Skeletal muscle cell (primary cell): ENCODE measurements at places on chromosomes 7 and 10.

GRCh38 chr10:44066527-44067255 is 318.2 kb downstream of the CXCL12 start:
- no peak for DNase-seq

GRCh38 chr7:157219154-157219553 is 80.4 kb downstream of the UBE3C start:
- DNase-seq, result no peak

DNA sequence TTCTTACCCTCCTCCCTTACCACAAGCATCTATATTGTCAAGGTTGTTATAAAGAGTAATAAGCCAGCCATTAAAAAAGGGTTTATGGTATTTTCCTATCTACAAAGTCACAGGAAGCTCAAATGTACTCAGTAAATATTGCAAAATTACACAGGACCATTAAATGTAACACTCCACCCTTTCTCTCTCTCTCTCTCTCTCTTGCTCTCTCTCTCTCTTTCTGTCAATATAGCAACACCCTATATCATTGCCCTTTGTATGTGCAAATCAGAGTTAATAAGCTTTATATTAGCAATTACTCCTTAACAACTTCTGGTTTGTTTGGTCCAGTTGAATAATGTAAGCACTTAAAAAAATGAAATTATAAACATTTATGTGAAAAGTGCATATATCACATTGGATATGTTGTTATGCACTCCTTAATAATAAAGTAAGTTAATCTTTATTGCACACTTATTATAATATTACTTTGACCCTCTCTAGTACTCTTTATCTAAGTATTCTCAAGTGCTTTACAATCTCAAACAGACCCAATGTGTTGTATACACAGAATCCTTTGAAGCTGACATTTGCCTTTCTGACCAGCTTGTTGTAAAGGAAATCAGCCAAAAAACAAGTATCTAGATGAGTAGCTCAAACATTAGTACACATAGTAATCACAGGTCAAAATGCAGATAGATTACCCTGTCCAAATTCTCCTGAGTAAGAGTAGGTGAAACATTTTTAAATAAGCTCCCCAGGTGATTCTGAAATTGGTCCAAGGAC is 93.2 kb downstream of the CFTR start:
- no peak for DNase-seq

DNA sequence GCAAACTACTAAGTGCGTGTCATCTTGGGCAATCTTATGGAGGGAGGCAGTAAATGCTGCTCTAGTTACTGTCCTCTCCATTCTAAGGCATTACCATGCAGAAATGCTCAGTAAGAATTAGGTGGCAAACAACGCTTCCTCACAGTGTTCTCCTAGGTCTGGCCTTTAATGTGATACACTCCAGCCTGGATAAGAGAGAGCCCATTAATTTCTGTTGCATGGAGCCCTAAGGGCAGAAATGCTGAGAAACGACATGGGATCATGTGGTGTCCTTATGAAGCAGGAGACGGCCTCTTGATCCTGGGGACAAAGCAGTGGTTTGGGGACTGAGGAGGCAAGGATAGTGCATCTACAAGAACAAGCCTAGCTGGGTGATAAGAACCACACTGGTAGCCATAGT is 44.0 kb downstream of the SLC25A13 start:
- DNase-seq, result no peak

DNA sequence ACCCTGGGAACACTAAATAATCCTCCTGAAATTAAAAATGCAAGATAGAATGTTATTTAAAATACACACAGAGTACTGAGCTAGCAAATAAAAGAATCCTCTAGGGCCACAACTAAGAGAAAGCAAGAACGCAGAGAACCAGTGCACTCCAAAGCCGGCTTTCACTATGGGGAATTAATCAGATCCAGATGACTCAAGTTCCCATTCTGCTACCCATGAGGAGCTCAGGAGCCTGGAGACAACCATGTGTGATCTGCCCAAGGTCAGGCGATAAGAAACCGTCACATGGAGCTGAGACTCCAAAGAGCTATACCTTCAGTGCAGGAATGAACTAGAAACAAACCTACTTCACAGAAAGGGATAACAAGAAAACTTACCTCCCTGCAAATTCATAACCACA is 19.5 kb upstream of the CYREN start:
- no peak for DNase-seq

DNA sequence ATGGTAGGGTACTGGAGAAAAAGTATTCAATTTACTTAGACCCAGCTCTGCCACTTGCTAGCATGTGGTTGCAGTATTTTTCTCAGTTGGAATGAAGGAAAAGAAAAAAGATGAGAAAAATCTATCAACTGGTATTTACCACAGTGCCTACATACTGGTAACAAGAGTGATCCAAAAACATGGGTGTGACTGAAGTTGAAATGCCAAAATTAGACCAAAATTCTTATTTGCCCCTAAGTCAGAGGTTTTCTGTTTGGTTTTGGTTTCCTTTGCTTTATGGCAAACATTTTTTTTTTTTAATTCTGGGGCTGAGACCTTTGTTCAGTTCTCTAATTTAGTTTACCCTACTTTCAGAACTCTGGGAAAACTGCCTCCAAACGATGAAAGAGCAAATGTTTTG is 12.3 kb downstream of the HYCC1 start:
- no peak for DNase-seq

- no peak for DNase-seq
Observed at GRCh38 chr10:33618196-33618595, 283.7 kb upstream of the NRP1 start.

GRCh38 chr7:129470411-129470810 is 31.9 kb upstream of the SMKR1 start:
- DNase-seq, result no peak

DNA sequence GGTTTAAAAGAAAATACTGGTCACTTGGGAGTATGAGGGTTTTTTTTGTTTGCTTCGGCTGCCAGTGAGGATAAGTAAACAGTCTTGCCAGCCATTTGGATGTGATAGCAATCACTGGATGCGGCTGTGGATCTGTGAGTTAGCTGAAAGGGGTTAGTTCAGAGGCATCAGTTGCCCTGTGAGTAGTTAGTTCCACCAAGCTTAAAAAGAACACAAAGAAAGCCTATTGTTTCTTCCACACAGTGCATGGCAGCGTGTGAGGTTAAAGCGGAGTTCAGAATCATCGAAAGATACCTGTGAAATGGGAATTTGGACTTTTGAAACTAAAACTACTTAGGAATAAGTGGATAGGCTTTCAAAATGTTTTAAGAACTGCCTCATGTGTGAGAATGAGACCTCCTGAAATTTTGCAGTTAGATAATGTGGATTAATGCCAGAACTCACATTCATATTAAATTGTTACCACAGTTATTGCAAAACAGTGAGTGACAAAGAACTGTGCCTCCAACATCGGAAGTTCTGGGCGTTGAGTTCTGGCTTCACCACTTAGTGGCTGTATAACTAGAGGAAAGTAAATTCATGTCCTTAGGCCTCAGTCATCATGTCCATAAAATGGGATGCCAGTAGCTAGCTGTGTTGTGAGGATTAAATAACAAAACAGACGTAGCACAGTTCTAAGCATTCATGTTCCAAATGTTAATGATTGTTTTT is 31.3 kb downstream of the KIAA1217 start:
- DNase-seq, result no peak

- no peak for DNase-seq
Observed at GRCh38 chr10:24814568-24815313, 91.1 kb upstream of the ARHGAP21 start.

DNA sequence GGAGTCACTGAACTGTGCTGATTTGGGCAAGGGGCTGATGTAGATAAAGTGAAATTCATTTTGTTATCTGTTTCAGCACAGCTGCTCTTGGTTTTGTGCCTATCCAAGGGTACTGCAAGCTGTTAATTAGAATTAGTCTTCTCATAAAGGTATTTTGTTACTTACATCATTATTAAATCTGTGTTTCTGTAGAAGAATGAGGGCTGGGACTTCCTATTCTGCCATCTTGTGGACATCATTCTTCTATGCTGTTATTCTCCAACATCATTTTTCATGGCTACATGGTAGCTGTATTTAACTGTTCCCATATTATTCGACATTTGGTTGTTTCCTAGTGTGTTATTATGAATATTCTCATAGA is 76.2 kb upstream of the CCDC71L start:
- no peak for DNase-seq

GRCh38 chr7:74293577-74293908 is 4.3 kb downstream of the CLIP2 start:
- DNase-seq, result no peak

GRCh38 chr10:69009360-69009759 is 20.8 kb downstream of the KIFBP start:
- no peak for DNase-seq

DNA sequence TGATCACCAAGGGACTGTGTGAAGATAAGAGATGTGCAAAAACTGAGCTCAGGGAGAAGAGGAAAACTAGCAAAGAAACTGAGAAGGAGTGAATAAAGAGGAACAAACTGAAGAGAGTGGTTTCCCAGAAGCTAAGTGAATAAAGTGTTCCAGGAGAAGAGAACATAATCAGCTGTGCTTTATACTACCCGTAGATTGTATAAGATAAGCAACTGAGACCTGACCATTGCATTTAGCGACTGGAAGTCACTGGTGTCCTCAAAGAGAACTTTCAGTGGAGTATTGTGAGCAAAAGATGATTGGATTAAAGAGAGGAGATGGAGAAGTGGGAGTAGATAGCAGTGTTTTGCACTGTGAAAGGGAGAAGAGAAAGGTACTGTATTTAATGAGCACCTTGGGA is 14.6 kb downstream of the PHTF2 start:
- DNase-seq, result no peak

DNA sequence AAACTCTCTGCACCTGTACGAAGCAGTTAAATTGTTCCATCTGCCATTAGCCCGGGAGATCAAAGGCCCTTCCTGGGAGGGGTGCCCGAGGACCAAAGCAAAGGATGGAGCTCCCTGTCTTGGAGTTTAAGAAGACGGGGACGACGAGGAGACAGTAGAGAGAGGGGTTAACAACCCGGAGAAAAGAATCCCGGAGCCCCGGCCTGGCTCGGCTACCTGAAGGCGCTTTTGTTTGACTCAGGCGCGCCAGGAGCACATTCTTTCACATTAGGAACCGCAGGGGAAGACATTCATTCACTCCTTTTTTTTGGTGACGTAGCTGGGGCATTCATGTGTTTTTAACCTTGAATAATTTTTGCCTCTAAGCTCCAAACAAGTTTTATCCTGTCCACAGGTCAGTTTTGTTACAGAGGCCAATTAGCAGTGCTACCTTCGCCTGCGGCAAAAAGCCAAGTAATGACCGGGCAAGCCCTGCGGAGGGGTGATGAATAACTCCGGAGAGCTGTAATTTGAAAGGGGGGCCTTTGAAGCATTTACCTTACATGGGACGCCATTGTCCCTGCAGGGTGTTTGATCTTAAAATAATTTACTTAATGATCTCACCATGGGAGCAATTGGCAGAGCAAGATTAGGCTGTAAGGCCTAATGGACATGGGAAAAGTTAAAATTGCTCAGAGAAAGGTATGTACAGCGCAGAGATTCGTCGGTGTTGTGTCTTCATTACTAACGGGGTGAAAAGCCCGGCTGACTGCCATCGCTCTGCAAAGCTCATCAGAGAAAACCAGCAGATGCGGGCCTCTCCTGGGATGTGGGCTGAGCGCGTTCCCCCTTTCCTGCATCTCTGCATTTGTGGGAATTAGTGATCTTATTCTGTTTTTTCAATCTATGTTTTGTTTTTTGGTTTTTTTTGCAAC is 258.0 kb upstream of the SP4 start:
- no peak for DNase-seq

DNA sequence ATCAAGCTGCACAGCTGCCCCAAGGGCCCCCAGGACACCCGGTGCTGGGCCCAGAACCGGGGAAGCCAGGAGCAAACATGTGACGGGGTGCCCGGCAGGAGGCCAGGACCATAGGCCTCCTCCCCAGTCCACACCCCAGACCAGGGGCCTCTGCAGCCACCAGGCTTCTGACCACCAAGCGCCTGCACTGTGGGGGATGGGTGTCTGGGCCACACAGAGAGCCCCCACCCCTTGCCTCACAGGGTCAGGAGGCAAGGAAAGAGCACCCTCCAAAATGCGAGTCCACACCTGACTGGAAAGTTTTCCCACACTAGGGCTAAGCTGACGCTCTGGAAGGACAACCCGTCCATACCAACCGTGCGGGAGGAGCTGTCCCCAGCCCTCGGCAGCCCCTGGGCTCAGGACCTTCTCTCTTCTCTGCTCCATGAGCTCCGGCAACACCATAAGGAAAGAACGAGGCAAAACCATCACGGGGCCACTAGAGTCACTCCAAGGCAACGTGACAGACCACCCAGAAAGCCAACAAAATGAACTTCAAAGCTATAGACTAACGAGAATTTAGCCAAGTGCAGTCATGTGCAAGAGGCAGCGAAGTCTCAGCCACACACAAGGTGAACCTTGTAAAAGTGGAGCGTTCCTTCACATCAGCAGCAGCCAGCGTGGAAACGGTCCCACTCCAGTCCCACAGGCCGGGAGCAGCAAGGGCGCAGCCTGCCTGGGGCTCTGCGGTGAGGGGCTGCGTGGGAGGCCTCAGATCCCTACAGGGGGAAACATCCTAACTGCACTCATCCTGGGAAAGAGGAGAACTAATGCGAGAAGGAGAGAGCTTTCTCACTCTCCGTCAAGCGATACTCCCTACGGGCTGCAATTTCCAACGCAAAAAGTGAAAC is 5.1 kb downstream of the STK32C start:
- no peak for DNase-seq

DNA sequence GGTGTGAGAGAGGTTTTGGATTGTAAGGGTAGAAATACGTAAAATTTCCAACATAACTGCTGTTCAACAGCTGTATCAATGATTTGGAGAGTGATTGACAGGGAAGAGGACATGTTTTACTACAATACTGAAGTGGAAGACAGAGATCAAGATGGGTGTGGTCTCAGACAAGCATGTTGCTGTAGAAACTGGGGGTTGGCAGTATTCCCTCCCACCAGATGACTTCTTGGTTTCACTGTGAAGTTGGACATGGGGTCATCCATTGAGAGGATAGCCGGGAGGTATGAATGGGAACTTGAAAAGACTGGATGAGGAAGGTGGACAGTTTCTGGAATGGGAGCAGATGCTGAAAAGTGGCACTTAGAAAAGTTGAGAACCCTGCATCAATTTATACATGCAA is 95.3 kb upstream of the HDAC9 start:
- no peak for DNase-seq

- no peak for DNase-seq
Observed at GRCh38 chr7:135466442-135467206, 43.3 kb downstream of the CNOT4 start.

- DNase-seq, result no peak
Observed at GRCh38 chr10:29430101-29430500, 141.2 kb downstream of the LYZL1 start.

DNA sequence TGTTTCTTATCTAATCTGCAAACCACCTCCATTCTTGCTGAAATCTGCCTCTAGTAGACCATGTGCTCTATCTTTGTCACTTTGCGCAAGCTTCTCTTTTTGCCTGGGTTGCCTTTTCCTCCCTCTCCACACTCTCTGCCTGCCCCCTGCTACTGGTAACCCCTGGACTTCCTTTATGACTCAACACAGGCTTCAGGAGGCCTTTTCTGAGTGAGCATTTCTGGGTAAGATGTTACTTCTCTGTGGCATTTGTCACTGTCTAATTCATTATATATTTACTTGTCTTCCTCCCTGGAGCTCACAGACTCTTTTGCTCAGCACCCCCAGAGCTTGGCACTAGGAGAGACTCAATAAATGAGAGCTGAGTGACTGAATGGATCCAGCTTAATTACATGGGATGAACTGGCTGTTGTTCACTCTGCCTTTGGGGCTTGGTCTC is 8.4 kb downstream of the GOLGA7B start:
- DNase-seq, result no peak
